Tibial artery (tissue), 4 donors: ENCODE measurements at places on chromosomes 11 and 22.
A peak's percentile ranks its signal among the peaks of the same experiment; 100 is the strongest.

DNA sequence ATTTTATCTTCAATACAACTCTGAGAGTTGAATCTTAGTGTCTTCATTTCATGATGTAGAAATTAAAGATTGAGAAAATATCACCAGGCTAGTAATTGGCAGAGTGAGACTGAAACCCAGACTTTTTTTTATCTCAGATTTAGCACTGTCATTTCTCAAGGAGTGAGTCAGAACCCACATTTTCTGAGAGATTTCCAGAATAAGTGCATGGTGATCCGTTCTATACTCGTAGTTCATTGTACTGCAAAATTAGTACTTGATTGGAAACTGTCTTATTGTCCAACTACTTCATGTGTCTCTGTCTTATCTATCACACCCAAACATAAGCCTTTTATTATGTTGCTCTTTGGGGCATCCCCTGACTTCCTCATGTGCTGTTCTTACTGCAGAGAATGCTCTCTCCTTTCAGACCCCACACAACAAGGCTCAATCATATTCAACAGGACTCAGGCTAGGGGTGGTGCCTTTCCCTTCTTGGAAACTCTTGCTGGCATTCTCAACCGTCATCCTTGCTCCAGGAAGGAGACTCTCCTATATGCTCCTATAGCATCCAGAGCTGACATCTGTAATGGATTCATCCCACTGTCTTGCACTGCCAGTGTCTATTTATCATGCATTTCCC lies 76.7 kb upstream of the BLID start:
- H3K4me1 ChIP-seq: no peaks in the 10 kb centered on the region
- no peak overlapping the region for H3K4me3 ChIP-seq
- H3K36me3 ChIP-seq: no peaks in the 10 kb centered on the region
- DNase-seq: no peak

DNA sequence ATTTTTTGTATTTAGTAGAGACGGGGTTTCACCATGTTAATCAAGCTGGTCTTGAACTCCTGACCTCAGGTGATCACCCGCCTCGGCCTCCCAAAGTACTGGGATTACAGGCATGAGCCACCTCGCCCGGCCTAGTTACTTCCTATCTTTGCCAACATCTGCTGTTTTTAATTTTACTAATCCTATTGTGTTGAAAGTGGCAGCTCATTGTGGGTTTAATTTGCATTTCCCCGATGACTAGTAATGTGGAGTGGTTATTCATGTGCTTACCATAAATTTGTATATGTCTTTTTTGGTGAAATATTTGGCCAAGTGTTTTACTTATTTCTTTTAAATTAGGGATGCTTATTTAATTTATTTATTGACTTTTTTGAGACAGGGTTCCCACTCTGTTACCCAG lies 74.2 kb upstream of the SLC25A18 start:
- DNase-seq: no peak
- H3K4me3 ChIP-seq: no peak overlapping the region
- H3K27me3 ChIP-seq: no peaks in the 10 kb centered on the region
- H3K36me3 ChIP-seq: no peaks in the 10 kb centered on the region
- no peaks in the 10 kb centered on the region for H3K4me1 ChIP-seq
- H3K27ac ChIP-seq: no peak overlapping the region

- no peak overlapping the region for H3K27ac ChIP-seq
- DNase-seq: peak; percentile 27
- H3K36me3 ChIP-seq: peaks cover 25% of the 10 kb centered on the region
- no peaks in the 10 kb centered on the region for H3K4me1 ChIP-seq
- no peak overlapping the region for H3K4me3 ChIP-seq
- H3K27me3 ChIP-seq: no peaks in the 10 kb centered on the region
These were observed 38.1 kb downstream of the GNB1L start for GRCh38 chr22:19816372-19817119.

- no peaks in the 10 kb centered on the region for H3K4me1 ChIP-seq
- no peak overlapping the region for H3K27ac ChIP-seq
- H3K36me3 ChIP-seq: no peaks in the 10 kb centered on the region
- DNase-seq: peak; percentile 24
- no peaks in the 10 kb centered on the region for H3K27me3 ChIP-seq
- no peak overlapping the region for H3K4me3 ChIP-seq
These were observed 8.7 kb upstream of the EFCAB6 start for GRCh38 chr22:43820651-43821305.

GRCh38 chr22:25953919-25954318 lies 211.9 kb downstream of the MYO18B start:
- no peaks in the 10 kb centered on the region for H3K27me3 ChIP-seq
- no peak for DNase-seq
- H3K27ac ChIP-seq: no peak overlapping the region
- H3K4me3 ChIP-seq: no peak overlapping the region

DNA sequence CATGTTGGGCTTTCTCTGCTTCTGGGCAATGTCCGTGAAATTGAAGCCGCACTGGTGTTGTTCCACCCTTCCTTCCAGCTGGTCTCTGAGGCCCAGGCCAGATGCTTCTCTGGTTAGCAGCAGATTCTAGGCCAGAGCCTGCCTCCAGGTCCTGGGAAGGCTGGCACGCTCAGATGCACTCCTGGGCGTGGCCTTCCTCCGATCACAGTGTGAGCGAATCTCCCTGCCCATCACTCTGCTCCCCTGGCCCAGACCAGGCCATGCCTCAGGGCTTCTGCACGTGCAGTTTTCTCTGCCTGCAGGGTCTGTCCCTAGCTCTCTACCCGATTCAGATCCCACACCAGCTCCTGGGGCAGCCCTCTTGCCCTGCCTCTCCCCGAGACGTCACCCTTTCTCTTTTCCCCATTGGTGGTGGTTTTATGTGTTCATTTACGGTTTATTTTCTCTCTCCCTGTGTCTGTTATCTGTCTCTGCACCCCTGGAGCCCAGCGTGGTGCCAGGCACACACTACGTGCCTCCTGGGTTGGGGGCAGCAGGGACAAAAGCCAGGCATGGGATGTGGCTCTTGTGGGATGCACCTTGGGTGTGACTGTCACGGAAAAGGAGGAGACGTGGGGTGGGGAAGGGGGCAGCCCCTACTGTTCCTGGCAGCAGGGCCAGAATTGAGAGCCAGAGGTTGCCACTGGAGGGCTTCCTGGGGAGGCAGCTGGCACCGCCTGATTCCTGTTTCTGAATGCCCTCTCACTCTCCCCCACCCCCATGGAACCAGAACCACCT lies 66.0 kb downstream of the KCNQ1 start:
- H3K27ac ChIP-seq: no peak overlapping the region
- no peak overlapping the region for H3K4me3 ChIP-seq
- H3K36me3 ChIP-seq: no peaks in the 10 kb centered on the region
- no peaks in the 10 kb centered on the region for H3K4me1 ChIP-seq
- H3K27me3 ChIP-seq: peaks cover 19% of the 10 kb centered on the region
- peak; percentile 20 for DNase-seq

DNA sequence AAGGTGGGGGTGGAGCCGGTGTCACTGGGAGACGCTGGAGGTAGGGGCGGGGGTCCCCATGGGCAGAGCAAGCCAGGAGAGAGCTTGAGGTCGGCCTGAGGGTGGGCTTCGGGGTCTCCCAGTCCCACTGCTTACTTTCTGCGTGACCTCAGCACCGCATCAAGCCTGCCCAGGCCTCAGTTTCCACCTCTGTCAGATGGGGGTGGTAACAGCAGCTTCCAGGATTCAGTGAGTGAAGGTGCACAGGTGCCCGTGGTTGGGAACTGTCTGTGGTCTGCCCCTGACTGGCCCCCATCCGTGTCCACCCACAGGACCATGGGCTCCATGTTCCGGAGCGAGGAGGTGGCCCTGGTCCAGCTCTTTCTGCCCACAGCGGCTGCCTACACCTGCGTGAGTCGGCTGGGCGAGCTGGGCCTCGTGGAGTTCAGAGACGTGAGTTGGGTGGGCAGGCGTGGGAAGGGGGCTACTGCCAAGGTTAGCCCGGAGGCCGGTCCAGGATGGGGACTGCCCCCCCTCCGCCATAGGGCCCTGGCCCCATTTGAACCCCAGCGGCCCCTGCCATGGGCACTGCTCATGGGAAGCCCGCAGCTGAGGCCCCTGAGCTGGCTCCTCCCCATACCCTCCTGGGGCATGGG lies 2.2 kb downstream of the TCIRG1 start:
- peak overlapping the region; percentile 63 for H3K4me3 ChIP-seq
- DNase-seq: no peak
- H3K27ac ChIP-seq: peak overlapping the region; percentile 78
- H3K4me1 ChIP-seq: no peaks in the 10 kb centered on the region
- no peaks in the 10 kb centered on the region for H3K27me3 ChIP-seq
- H3K36me3 ChIP-seq: peaks cover 61% of the 10 kb centered on the region

DNA sequence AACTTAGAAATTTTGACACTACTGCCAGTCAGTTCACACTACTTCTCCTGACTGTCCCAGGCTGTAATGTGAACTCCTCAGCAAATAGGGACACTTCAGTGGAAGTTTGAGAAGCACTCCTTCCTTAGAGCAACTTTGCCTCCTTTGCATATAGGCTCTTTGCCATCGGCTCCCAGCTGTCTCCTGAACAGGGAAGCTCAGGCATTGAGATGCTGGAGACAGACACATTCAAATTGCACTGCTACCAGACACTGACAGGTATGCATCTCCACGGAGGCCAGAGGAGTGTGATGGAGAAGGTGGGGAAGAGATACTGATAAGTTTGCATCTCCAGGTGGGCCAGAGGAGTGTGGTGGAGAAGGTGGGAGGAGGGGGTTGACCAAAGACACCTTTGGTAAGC lies 1.4 kb downstream of the TRAPPC4 start:
- H3K4me3 ChIP-seq: peak overlapping the region; percentile 76
- peak overlapping the region; percentile 95 for H3K27ac ChIP-seq
- peaks cover 50% of the 10 kb centered on the region for H3K36me3 ChIP-seq
- H3K27me3 ChIP-seq: no peaks in the 10 kb centered on the region

GRCh38 chr22:39933741-39934140 lies 26.5 kb upstream of the TMA7B start:
- no peak overlapping the region for H3K27ac ChIP-seq
- no peaks in the 10 kb centered on the region for H3K4me1 ChIP-seq
- DNase-seq: no peak
- no peak overlapping the region for H3K4me3 ChIP-seq

DNA sequence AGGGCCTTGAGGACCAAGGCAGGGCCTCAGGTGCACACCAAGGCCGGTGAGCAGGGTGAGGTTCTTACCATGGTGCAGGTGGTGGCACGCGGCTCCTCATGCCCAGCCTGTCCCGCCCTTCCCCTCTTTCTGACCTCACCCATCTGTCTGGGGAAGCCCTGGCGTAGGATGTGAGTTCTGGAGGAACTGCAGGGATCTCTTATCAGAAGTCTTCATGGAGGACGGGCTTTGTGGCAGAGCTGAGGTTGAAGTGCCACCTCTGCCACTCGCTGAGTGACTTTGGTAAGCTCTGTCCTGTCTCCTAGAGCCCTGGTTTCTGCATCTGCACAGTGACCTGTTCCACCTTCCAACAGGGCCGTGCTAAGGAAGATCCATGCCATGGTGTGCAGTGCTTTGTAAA lies 49.1 kb downstream of the LRRC32 start:
- H3K27ac ChIP-seq: peak overlapping the region; percentile 57
- no peaks in the 10 kb centered on the region for H3K27me3 ChIP-seq
- no peaks in the 10 kb centered on the region for H3K36me3 ChIP-seq
- H3K4me1 ChIP-seq: peaks cover 35% of the 10 kb centered on the region
- peak; percentile 64 for DNase-seq
- H3K4me3 ChIP-seq: no peak overlapping the region

DNA sequence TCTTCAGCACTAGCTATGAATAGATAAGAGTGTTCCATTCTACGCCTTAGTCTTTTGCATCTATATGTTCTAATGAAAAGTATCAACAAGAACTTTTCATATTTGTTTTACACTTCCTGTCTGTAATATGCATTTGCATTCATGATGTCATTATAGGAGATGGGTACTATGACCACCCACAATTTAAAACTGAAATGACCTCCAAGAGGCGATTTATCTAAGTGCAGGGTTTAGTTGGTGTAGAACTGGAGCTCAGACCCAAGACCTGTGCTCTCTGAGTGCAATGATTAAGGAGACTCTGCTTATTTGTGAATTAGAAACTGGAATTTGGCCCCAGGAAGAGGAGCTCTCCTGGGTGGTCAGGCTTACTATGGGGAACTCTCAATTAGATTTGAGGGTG lies 289.1 kb downstream of the ETS1 start:
- no peak overlapping the region for H3K4me3 ChIP-seq
- no peaks in the 10 kb centered on the region for H3K27me3 ChIP-seq
- peak overlapping the region; percentile 53 for H3K27ac ChIP-seq
- DNase-seq: no peak
- H3K36me3 ChIP-seq: no peaks in the 10 kb centered on the region

DNA sequence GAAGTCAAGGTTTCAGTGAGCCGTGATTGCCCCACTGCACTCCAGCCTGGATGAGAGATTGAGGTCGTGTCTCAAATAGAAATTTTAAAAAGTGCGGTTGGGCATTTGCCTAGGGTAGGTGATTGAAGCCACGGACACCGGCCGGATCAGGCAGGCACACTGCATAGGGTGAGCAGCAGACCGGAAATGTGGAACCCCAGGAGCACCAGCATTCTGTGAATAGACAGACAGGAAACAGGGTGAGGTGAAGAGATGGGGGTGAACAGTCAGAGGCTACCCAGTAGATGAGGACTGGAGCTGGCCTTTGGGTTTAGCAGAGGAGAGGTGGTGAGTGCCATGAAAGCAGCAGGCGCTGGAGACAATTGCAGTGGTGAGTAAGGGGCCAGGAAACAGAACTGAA lies 43.5 kb downstream of the PPFIA1 start:
- H3K36me3 ChIP-seq: peaks cover 19% of the 10 kb centered on the region
- DNase-seq: no peak
- H3K27ac ChIP-seq: no peak overlapping the region
- H3K4me1 ChIP-seq: no peaks in the 10 kb centered on the region

DNA sequence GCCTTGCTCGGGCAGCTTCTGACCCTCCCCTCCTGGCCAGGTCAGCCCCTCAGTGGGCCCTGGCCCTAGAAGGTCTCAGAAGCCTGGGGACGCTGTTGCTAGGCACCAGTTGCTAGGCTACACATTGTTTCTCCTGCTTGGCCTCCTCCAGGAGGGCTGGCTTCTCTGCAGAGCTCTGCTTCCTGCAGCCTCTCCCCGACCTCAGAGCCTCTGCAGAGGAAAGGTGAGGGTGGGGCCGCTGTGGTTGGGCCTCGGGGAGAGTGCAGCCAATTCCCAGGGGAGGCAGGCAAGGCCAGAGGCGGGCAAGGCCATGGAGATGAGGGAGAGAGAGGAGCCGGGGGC lies 27.6 kb upstream of the LRRC10B start:
- no peak for DNase-seq
- H3K27ac ChIP-seq: no peak overlapping the region
- H3K27me3 ChIP-seq: peaks cover 3% of the 10 kb centered on the region
- peaks cover 4% of the 10 kb centered on the region for H3K4me1 ChIP-seq
- peaks cover 3% of the 10 kb centered on the region for H3K36me3 ChIP-seq

GRCh38 chr11:123330071-123330470 lies 100.0 kb upstream of the GRAMD1B start:
- H3K4me1 ChIP-seq: no peaks in the 10 kb centered on the region
- DNase-seq: no peak

- H3K27ac ChIP-seq: no peak overlapping the region
- no peaks in the 10 kb centered on the region for H3K4me1 ChIP-seq
- no peak for DNase-seq
These were observed 28.3 kb downstream of the MYO18B start for GRCh38 chr22:25770333-25770732.

DNA sequence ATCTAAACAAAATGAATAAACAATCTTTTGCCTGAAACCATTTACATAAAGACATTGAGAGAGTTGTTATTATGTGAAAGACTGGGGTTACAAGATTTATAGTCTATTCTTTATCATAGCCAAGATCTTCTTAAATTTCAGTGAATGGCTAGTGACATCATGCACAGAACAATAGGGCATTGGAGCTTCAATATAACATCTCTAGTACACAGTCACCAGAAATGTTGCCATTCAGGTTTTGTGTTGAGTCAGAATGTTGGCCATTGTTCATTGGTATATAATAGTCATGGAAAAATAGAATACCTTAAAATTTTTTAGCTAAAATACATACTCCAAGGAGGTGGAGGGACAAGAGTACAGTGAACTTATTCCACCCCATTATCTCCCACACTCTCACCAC lies 44.3 kb downstream of the SLC5A12 start:
- H3K36me3 ChIP-seq: no peaks in the 10 kb centered on the region
- H3K27ac ChIP-seq: no peak overlapping the region
- no peak for DNase-seq
- no peaks in the 10 kb centered on the region for H3K27me3 ChIP-seq
- no peaks in the 10 kb centered on the region for H3K4me1 ChIP-seq
